Stimulated activated CD4-positive, alpha-beta T cell treated with anti-CD3 and anti-CD28 coated beads, Interleukin-4, amount 100 ng/mL, for 1 hour (primary cell): ENCODE measurements at places on chromosomes 7 and 10.

DNA sequence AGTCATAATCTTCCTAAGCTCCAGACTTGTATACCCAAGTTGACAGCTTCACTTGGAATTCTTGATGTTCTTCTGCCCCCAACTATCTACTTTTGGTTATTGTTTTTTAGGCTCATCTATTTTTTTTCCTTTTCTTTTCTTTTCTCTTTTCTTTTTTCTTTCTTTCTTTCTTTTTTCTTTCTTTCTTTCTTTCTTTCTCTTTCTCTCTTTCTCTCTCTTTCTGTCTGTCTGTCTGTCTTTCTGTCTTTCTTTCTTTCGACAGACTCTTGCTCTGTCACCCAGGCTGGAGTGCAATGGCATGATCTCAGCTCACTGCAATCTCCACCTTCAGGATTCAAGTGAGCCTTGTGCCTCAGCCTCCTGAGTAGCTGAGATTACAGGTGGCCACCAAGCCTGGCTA lies 36.5 kb downstream of the KMT2E start:
- DNase-seq, result no peak

DNA sequence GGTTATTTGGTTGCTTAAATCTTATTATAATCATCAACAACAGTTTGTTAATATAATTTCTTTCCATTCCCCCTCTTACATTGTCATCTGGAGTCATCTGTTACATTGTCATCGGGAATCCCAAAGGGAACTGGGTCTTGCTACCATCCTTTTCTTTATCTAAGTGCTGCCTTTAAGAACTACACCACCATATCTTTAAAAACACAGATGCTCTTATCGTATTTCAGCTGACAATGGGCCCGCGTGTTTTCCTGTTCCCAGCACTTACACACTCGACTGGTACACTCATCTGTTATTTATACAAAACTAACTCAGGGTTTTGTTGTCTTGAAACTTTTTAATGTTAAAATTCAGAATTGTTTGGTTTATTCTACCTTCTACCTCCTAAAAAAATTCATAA lies 256.2 kb upstream of the MGMT start:
- DNase-seq, result no peak

DNA sequence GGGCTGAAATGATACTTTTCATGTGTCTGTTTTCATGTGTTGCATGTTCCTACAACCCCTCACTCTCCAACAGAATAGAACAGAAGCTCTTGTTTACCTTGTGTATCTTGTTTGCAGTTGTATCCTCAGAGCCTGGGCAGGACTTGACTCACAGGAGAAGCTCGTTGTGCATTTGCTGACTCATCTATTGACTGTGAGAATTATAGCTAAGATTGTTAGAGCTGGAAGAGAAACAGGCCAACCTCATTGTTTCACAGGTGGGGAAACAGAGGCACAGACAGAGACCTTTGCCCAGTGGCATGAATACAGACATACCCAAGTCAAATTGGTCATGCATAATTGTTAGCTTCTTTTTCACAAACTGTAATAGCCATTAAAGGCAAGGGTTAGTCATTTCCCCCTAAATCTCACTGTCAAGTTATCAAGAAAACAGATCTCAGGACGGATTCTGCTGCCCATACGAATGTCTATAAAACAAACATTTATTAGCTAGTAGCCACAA lies 4.6 kb upstream of the TSPAN15 start:
- no peak for DNase-seq

GRCh38 chr7:149625947-149626392 lies 128.4 kb upstream of the ZNF746 start:
- no peak for DNase-seq
